SK-MEL-5 (cell line): ENCODE measurements at places on chromosomes 12 and 14. TPM values are rescaled to one million over a fixed set of nuclear protein-coding genes. Genes with fewer than 3 reads are reported as not detected.

The CMA1 gene
- not detected in 2 replicates for total RNA-seq

DNA sequence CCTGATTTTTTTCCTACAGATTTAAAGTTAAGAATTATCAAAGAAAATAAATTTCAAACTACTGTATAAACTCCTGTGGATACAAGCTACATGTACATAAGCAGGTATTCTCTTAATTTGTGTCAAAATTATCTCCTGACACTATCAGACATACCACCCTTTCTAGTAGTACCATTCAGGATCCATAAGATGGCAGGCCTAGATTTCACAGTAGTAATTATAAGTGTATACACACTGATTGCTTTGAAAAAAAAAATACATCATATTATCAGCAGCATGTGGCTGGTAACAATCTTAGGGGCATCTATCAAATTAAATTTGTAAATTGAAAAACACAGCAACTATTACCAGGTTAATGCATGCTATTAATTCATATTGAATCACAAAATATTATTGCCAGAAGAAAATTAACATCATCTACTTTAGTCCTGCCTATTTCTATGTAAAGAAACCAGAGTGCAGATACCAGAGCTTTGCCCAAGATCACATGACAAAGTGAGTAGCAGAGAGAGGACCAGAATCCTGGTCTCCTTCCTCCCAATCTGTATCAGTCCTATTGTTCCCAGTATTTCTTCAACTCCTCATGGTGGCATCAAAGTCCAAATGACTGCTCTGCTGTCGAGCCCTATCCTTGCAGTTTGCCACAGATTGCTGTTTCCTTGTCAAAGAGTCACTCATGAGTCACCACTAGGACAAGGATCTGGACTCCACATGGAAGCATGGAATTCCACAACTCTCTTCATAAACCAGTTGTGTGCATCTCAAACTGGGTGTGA, 27.7 kb upstream of the CALM1 start:
- DNase-seq = peak; percentile 33

GRCh38 chr12:67758521-67758920, 110.0 kb downstream of the DYRK2 start:
- no peak for DNase-seq

GRCh38 chr14:69274321-69274720, 14.4 kb downstream of the GALNT16 start:
- no peak for DNase-seq

- DNase-seq = peak; percentile 84
Observed at GRCh38 chr14:80996049-80996901, 40.9 kb downstream of the TSHR start.

- DNase-seq = no peak
Observed at GRCh38 chr12:42968426-42968825, 378.9 kb upstream of the PRICKLE1 start.
